Activated CD8-positive, alpha-beta memory T cell treated with anti-CD3 and anti-CD28 coated beads for 24 hours (primary cell): ENCODE measurements at places on chromosomes 12 and 14.

GRCh38 chr12:11071414-11071813 lies 9.3 kb upstream of the TAS2R46 start:
- DNase-seq: no peak

DNA sequence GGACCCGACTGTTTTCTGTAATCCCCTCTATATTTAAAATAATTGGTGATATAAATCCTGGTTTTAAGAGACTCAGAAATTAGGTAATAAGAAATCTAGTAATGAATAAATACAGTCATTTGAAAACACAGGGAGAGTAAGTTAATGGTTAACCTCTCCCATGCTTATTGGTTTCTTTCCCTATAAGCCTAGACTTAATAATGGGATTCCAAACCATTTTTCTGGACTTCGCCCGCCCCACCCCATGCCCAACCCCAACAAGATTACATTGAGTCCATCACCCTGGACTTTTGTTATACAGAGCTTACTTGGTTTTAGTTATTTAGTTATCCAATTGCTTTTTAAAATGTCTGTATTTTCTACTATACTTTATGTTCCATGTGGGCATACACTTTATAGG lies 98.7 kb downstream of the WIF1 start:
- no peak for DNase-seq

DNA sequence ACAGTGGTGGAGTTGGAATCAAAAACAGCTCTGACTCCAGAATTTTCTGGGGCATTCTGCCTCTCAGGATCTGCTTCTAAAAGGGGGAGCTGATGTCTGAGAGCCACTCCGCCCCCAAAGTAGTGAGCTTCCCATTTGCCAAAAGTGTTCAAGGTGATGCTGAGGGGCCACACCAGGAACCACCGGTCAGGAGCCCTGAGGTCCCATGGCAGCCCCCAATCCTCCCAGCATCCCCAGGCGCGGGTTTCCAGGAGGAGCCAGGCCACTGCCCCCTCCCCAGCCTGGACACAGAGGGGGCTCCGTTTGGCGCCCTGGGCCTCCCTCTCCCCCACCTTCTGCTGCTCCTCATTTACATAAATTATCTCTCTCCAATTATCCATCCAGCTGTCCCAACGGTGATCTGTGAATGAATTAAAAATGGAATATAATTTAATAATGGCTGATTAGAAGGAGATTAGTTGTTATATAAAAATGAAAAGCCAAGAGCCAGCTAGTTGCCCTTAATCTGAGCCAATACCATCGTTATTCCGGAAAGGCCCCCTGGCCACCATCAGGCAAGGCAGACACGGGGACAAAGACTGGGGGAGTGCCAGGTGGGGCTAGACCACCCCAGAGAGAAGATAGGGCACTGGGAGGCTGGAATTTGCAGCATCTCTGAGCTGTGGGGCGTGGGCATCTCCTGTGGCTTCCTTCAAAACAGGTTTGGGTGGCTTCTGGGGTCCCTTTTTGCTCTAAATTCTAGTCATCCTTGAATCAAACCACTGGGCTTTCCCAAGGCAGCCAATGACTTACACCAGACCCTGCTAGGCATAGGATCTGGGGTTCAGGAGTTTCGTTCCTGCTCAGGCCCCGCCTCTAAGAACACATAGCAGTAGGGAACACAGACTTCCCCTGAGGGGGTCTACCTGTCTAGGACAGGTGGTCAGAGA lies 19.7 kb upstream of the VSX2 start:
- DNase-seq: no peak

DNA sequence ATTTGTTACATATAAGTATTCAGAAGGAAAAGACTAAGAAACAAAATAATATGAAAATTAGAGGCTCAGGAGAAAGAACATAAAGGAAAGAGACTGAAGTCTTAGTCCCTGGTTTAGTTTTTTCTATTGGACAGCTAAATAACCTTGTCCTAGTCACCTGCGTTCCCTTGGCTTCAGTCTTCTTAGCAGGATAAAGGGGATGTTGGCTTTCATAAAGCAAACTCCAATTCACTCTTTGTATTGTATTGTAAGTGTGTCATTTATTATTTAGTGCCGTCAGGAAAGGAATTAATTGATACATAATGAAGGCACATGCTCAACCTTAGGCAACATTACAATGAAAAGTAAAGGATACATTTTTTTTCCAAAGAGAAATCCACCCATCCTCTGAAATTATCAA lies 190.3 kb upstream of the PPFIA2 start:
- no peak for DNase-seq

DNA sequence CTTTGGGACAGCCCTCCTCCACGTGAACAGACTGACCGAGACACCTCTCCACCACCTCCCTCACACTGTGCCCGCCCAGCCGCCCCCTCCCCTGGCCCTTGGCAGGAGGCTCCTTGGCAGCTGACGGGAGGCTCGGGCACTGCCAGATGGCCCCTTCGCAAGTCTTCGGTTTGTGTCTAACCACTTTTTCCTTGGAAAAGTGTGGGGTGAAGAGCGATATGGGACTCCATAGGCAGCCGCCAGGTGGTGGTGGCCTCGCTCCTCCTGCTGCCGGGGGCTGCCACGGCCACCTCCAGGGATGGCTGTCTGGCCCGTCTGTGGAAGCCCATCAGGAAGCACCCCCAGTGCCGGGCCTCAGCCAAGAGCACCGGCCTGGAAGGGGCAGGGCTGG lies 58.7 kb downstream of the LRCOL1 start:
- no peak for DNase-seq

GRCh38 chr14:60637479-60638315 lies 11.6 kb downstream of the SIX1 start:
- DNase-seq: no peak

DNA sequence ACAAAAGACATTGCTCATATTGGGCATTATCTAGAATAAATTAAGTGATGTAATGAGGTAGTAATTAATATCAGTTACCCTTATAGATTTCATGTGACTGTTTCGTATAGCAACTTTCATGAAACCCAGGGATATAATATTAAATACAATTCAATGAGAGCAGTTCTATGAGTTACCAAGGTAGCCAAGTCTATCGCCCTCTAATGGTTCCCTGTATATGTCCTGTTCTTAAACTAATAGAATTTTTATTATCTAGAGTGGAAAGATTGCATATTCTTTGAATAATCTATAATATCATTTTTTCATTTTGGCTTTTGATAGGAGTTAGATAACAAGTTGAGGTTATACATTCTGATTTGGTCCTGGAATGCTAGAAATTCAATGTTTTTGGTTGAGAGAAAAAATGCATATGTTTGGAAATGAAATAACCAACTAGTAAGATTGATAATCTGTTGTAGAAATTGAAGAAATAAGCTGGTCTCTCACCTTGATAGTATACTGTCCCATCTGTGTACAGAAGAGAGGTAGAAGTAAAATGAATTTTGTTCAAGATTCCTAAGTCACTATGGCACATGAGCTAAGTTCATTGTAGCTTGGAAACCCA lies 59.7 kb downstream of the SCFD1 start:
- no peak for DNase-seq

- DNase-seq: no peak
These were observed 74.1 kb downstream of the NUAK1 start for GRCh38 chr12:106064721-106065021.

DNA sequence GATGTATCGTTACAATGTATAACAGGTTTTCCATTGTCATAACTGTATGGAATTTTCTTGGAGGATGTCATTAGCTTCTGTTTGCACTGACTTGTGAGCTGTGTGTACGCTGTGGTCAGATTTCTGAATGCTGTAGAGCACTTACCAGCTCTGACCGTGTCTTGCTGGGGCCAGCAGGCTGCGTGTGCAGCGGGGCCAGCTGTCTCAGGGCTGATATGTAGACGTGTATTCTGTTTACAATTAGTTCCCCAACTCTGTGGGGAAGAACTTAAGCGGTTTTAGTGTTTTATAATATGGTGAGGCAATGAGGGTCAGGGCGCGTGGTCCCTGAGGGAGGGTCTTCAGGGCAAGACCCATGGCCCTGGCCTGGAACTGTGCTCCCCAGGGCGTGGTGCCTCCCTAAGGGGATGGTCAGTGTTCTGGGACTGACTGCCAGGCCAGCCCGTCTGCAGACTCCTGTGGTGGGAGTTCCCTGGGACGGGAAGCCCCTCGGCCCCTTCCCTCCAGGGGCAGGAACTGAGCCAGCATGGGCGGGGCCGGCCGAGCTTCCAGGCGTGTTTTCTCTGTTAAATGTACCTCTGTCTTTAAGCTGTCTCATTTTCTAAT lies 18.7 kb downstream of the XRCC3 start:
- DNase-seq: no peak

GRCh38 chr12:115257791-115258190 lies 573.8 kb upstream of the TBX3 start:
- no peak for DNase-seq

- no peak for DNase-seq
These were observed 154.2 kb downstream of the NRXN3 start for GRCh38 chr14:78324353-78324752.

DNA sequence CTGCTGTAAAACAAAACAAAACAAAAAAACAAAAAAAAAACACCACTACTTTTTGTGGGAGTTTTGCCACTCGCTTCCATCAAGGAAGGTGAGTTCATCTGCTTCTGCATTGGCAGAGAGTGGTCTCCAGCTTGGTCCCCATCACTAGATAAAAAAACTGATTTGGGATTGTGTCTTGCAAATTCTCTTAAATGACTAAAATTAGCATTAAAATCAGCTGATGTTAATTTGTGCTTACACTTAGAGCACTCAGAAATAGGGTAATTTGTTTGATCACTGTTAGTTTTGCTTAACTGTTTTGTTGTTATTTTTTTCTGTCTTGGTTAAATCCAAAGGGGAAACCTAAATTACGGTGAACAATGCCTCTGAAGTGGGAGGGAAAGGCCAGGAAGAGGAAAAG lies 1048.0 kb downstream of the LRFN5 start:
- DNase-seq: no peak

GRCh38 chr14:80844872-80845271 lies 96.7 kb downstream of the CEP128 start:
- no peak for DNase-seq

DNA sequence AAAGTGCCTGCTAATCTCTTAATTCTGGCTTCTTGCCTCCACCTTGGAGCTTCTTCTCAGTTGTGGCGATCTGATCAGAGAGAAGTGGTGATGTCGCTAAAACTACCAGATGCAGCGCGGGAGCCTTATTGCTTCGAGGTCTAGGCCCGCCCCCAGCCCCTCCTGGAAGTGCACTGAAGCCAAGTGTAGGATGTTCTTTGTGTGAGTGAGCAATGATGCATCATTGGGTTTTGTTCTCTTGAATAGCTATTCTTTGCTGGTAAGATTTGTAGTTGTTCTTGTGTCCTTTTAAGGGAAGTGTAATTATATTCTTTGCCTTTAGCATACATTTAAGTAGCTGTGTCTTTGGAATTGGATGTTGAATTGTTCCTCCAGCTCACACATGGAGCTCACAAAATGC lies 35.8 kb downstream of the MTHFD1 start:
- no peak for DNase-seq

DNA sequence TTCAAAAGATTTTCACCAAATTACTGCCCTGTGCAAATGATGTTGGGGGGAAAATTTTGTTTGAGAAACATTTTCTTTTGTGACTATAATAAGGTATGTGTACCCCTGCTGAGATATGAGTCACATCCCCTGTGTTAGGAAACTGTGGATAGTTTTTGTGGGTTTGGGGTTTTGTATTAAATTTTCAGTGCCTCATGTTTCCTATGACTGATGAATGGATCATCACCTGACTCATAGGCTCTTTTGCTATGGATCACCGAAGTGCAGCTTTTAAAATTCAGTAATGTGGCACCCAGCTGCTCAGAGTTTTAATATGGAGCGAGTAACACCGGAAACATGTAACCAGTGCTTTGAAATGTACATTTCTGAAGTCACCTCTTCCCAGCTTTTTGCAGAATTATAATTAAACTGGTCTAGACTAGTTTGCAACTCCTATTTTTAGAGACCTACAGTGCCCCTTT lies 167.4 kb upstream of the HMGA2 start:
- no peak for DNase-seq

- DNase-seq: no peak
These were observed 4.8 kb downstream of the TOGARAM1 start for GRCh38 chr14:44966601-44967336.

- DNase-seq: no peak
These were observed 41.3 kb upstream of the ANO6 start for GRCh38 chr12:45174595-45174994.

GRCh38 chr14:38505973-38506249 lies 250.0 kb upstream of the CLEC14A start:
- DNase-seq: no peak

- DNase-seq: no peak
These were observed 4.1 kb downstream of the PHB2 start for GRCh38 chr12:6966351-6966750.

GRCh38 chr12:32390572-32391219 lies 8.7 kb upstream of the FGD4 start:
- DNase-seq: peak; percentile 64

- no peak for DNase-seq
These were observed 4.4 kb downstream of the MSRB3 start for GRCh38 chr12:65282840-65283239.

GRCh38 chr12:47808050-47808449 lies 11.7 kb downstream of the HDAC7 start:
- DNase-seq: peak; percentile 90

- DNase-seq: no peak
These were observed 7.7 kb downstream of the TMED10 start for GRCh38 chr14:75168586-75169335.

DNA sequence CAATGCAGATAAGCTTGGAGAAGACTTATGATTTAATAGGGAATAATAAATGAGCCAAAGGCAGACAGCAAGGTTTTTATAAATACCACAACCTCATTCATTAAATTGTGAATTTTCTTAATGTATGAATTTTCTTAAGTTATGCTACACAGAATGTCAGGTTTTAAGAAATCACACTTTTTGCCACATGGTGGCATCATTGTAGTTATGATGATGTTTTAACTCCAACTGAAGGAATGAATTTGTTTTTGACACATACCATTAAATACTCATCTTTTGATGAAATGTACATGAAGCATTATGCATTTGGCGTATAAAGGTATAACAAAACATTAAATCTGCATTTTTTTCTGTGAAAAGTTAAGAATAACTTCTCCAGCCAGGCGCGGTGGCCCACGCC lies 524.1 kb upstream of the FBXO33 start:
- DNase-seq: no peak

DNA sequence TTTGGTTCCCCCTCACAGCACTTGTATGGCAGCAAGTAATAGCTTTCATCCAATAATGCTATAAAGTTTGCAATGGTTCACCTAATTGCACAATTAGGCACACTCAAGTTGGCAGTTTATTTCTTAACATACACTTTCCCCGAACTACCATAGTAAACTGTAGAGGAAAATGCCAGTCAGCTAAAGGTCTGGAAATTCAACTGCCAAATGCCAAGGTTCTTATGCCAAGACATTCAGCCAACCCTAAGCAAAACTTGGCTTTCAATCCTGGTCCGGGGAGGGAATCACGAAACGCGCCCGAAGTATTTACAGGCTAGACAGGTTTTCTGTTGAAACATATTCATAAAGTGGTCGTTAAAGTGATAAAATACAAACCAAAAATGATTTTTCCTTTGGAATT lies 1512.4 kb upstream of the FLRT2 start:
- DNase-seq: no peak

GRCh38 chr14:78863143-78863542 lies 693.0 kb downstream of the NRXN3 start:
- DNase-seq: no peak
